ENCODE measurements at places on chromosomes 16 and 17.

DNA sequence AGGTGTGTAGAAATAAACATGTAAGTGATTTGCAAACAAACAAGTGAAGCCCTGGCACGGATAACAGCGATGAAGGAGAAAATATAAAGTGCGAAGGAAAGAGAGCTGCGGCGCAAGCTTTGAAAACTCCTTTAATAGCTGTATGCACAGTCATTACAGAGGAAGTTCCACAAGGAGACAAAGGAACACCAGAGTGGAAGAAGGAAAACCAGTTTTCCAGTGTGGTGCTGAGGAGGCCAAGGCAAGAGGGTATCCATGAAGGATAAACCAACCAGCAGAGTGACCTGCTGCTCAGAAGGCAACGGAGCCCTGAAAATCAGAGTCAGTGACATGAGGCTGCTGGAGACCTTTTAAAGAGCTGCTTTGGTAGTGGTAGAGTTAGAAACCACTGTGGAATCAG lies 24.4 kb downstream of the METTL16 start:
- no peak for DNase-seq

DNA sequence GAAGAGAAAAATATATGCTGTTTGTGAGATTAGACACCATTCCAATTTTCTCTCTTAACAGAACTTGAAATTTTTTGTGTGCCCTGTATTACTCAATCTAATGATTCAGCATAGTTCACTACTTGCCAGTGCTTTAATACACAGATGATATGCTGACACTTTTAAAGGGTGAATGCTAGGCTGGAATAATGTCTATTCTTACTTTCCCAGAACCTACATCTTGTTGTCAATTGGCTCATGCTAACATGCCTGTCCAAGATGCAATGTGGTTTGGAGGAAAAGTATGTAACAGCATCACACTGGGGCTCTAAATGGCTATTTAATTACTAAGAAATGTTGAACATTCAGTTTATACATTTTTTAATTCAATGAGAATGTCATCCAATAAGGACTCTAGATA lies 7.6 kb upstream of the MAP2K6 start:
- DNase-seq = no peak

GRCh38 chr16:79076047-79076767 lies 524.3 kb downstream of the MAF start:
- no peak for DNase-seq

- DNase-seq = no peak
Measured at GRCh38 chr16:84940670-84941551, 70.4 kb downstream of the ZDHHC7 start.

GRCh38 chr16:78869492-78869891 lies 731.0 kb downstream of the MAF start:
- no peak for DNase-seq

DNA sequence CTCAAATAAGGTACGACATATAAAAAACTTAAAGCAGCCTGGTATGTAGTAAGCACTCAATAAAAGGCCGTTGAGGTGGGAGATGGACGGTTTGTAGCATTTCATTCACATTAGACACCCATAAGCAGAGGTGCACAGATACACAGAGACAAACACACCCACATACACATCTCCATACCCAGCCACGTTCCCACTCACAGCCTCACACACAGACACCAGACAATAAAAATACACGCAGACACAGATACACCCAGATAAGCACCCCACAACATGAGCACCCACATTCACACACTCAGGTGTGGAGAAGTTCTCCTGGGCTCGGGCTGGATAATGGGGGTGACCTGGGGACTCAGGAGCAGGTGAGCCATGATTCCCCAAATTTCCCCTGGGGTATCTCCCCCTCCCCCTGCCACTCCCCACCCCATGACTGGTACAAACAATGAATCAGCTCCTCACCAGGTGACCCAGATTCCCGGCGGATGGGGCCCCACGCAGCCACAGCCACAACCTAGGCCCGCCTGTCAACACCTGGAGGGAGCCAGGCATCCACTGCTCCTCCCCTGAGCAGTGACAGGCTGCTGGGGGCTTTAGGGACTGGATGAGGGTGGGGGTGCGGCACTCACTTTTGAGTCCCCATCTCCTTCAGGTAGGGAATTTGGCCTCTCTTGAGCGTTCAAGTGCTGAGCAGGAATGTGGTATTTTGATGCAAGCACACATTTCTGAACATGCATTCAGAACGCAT lies 2.7 kb downstream of the DLX3 start:
- no peak for DNase-seq

GRCh38 chr17:41267711-41268110 lies 2.5 kb downstream of the KRTAP9-6 start:
- DNase-seq = no peak

DNA sequence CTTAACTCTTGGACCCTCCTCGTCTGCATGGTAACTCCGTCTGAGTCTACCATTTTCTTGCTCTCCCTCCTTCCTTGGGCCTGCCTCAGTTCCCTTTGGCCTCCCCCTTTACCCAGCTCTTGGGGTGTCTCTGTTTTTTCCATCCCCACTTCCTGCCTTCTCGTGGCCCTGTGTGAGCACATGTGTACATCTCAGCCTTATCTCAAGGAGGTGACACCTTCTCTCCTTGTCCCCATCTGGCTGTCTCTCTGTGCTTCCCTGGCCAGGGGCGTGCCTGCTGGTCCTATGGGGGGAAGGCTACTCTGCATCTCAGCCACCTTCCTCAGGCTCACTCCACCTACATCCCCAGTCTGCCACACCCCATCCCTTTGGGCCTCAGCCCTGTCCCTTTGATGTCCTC lies 6.6 kb downstream of the CTF1 start:
- DNase-seq = no peak

- DNase-seq = no peak
Measured at GRCh38 chr16:80618862-80619648, 78.3 kb downstream of the DYNLRB2 start.

DNA sequence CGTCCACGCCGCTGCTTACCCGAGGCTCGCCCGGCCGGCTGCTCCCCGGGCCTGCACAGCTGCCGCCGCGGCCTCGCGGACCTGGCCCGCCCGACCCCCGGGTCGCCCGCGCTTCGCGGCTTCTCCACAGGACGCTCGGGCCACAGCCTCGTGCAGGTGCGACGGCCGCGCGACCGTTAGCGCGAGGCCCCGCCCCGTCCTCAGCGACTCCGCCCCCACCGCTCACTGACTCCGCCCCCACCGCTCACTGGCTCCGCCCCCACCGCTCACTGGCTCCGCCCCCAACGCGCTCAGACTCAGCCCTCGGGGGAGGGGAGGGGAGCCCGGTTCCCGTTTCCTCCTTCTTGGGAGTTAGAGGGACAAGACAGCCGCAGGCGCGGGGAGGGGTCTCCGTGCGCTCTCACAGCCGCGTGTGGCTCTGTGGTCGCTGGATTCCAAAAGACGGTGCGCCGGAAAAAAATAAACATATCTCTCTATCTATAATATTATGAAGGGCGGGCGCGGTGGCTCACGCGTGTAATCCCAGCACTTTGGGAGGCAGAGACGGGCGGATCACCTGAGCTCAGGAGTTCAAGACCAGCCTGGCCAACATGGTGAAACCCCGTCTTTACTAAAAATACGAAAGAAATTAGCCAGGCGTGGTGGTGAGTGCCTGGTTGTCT lies at the start of gene MEIOB:
Gene MEIOB, minus strand, starts transcription at position 191 of the 662 bp plus-strand sequence. CDS start 3,989 bp downstream, outside the sequence.
- DNase-seq = peak; percentile 6

Data from astrocyte of the spinal cord (primary cell).